ENCODE measurements at places on chromosomes 16 and 17. TPM values are rescaled to one million over a fixed set of nuclear protein-coding genes. Genes with fewer than 3 reads are reported as not detected.

MAPT gene
- 1.9 TPM for total RNA-seq

CLCN7 gene
- total RNA-seq: 78.1 TPM

METTL16 gene
- 31.8 TPM for total RNA-seq

EEF2K gene
- 15.5 TPM for total RNA-seq

CCL14 gene
- total RNA-seq: not detected

MIEN1 gene
- total RNA-seq: 109 TPM

ITGAL gene
- total RNA-seq: 0.10 TPM

TBC1D3C gene
- total RNA-seq: not detected

AATK gene
- total RNA-seq: 0.34 TPM

RECQL5 gene
- total RNA-seq: 22.1 TPM

ATP2A1 gene
- total RNA-seq: 4.1 TPM

GDPD1 gene
- total RNA-seq: 0.67 TPM

All from A549 treated with RU486 at 1 μM for 4 hours (cell line).